ENCODE measurements at places on chromosomes 3 and 15.

- DNase-seq, result no peak
These were observed 20.5 kb upstream of the ENTPD3 start for GRCh38 chr3:40366203-40367162.

- DNase-seq, result no peak
These were observed at the start of gene FMN1 for GRCh38 chr15:33194704-33195670. FMN1 (minus strand) TSS chr15:33194714; CDS start chr15:33154914, 39,800 bp downstream.

GRCh38 chr3:66298591-66298990 is 77.8 kb downstream of the SLC25A26 start:
- no peak for DNase-seq

GRCh38 chr3:58101499-58102389 is 93.5 kb downstream of the FLNB start:
- no peak for DNase-seq

GRCh38 chr15:45088801-45089711 is 24.9 kb downstream of the DUOX2 start:
- no peak for DNase-seq

DNA sequence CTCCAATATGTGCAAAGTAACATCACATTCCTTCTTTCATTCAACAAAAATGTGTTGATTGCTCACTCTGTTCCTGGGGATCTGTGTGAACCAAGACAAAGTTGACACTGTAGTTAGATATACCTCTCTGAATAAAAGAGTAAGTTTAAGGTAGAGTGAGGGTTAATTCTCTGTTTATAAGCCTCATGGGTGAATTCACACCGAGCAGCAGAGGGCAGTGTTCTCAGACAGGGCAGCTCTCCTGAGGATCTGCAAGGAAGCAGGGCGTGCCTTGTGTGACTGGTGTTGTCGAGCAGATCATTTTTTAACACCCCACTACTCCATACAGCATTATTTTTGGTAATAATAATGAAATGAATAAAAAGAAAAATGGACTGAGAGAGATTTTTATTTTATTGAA is 34.4 kb downstream of the PAQR9 start:
- no peak for DNase-seq

- DNase-seq, result no peak
These were observed at the start of gene DNAH12 for GRCh38 chr3:57544181-57545125. DNAH12 (minus strand) TSS chr3:57544344; CDS start chr3:57542870, 1,474 bp downstream.

DNA sequence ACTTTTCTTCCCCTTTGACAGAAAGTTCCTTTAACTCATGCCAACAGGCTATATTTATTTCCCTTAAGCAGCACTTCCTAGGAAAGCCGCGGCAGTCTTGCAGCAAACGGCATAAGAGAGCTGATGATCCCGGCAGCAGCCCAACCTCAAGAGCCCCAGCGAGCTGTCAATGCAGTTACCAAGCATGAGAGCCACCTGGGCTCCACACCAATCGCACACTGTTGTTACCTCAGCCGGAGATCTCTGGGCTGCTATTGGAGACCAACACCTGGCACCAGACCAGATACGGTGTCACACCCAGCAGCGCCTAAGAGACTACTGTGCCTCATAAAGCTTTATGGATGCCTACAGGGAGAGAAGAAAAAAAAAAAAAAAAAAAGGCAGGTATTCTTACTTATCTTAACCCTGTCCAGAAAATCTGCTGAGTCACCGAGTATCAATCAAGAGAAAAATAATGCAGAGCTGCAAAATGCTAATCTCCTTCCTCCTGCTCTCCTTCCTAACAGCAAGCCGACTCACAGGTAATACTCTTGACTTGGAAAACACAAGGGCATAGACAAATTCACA is 11.7 kb downstream of the ABCC5 start:
- DNase-seq, result no peak

GRCh38 chr3:150077581-150078247 is 107.0 kb upstream of the PFN2 start:
- DNase-seq, result no peak

- no peak for DNase-seq
These were observed 471.5 kb upstream of the AGTR1 start for GRCh38 chr3:148226246-148226645.

GRCh38 chr3:73384091-73384906 is 240.4 kb downstream of the PDZRN3 start:
- DNase-seq, result no peak

DNA sequence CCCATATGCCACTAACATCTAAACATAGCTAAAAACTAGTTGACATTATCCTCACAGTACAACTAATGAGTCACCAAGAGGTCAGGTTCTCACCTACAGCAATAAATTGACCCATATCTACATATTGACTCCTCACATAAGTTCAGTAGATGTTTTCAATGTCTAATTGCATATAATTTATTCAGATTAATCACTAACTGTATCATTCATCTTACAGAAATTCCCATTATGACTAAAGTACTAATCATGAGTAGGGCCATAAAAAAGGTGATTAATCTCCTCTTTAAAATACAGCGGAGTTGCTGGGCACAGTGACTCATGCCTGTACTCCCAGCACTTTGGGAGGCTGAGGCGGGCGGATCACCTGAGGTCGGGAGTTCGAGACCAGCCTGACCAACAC is 82.4 kb upstream of the ST3GAL6 start:
- no peak for DNase-seq

GRCh38 chr3:113105093-113105449 is 106.3 kb upstream of the BOC start:
- DNase-seq, result no peak

- no peak for DNase-seq
These were observed 676 bp downstream of the CNOT10 start for GRCh38 chr3:32685543-32686185.

Data from NK-92 treated with Interleukin-12 subunit alpha and Interleukin-12 subunit beta, amount 100 ng/mL, for 24 hours (cell line).